ENCODE measurements at places on chromosomes 5 and 9.

- DNase-seq, result no peak
Measured at GRCh38 chr9:82080265-82080664, 91.7 kb downstream of the SPATA31D1 start.

GRCh38 chr5:175463641-175464040 is 14.7 kb upstream of the SFXN1 start:
- DNase-seq, result no peak

DNA sequence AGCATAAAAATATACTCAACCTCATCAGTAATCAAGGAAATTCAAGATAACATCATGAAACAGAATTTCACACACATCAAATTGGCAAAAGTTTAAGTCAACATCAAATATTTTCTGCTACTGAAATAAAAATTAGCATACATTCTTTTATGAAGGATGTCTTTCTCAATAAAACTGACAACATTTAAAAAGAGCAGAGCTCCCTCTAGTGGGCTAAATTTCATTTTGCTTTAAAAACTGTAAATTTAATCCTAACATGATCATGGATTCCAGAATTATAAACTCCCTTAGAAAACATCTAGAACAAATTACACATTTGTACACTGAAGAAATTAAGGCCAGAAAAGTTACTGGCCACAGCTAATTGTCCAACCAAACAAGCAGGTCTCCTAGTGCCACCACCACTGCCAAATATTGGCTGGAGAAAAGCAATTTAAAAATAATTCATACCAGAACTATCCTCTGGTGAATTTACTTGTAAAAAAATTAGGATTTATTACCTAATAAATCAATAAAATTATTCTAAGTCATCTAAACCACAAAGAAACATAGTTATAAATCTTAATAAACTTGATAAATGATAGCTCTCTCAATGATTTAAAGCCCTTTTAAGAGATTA is 31.2 kb downstream of the DEPDC1B start:
- DNase-seq, result peak; percentile 30

GRCh38 chr5:33631786-33632185 is 191.0 kb downstream of the TARS1 start:
- DNase-seq, result no peak

GRCh38 chr5:43636076-43636475 is 33.1 kb downstream of the NNT start:
- no peak for DNase-seq
